Breast epithelium (tissue), 4 donors: ENCODE measurements at places on chromosomes 7 and 10.

- no peak for DNase-seq
These were observed 33.1 kb downstream of the HABP2 start for GRCh38 chr10:113585949-113586348.

GRCh38 chr10:4723860-4724259, 102.1 kb upstream of the AKR1E2 start:
- no peak for DNase-seq

DNA sequence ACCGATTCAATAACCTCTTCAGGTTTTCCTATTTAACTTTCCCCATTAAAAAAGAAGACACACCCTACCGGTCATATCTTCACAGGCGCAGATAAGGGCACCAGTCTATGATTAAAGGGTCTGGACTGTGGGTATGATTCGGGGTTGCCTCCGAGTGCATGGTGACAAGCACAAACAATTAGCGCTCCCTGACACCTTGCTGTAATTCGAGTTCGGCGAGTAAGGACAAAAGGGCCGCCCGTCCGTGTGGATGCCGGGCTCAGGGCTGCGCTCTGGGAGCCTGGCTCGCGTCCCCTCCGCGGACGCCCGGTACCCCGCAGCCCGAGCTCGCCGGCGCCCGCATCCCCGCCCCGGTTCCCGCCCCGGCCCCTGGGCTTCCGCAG, 111.9 kb upstream of the RHEB start:
- DNase-seq: no peak

- DNase-seq: no peak
These were observed 70.1 kb downstream of the CDK14 start for GRCh38 chr7:90666186-90666585.
